Hippocampal formation (tissue), 2 donors: ENCODE measurements at places on chromosomes 3 and 15.

DNA sequence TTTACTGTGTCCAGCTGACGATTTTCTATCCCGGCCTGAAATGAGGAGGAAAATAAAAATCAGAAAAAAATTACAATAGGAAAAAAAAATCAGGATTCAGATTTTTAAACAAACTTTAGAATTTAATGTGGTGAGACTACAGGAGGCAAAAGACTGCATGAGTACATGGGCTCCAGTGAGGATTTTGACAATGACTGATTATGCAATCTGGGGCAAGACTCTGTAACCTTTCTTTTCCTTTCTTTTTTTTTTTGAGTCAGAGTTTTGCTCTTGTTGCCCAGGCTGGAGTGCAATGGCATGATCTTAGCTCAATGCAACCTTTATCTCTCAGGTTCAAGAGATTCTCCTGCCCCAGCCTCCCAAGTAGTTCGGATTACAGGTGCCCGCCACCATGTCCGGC lies 29.9 kb downstream of the SPG11 start:
- no peak for DNase-seq

GRCh38 chr15:39685999-39686613 lies 96.5 kb downstream of the FSIP1 start:
- DNase-seq: peak; percentile 17

DNA sequence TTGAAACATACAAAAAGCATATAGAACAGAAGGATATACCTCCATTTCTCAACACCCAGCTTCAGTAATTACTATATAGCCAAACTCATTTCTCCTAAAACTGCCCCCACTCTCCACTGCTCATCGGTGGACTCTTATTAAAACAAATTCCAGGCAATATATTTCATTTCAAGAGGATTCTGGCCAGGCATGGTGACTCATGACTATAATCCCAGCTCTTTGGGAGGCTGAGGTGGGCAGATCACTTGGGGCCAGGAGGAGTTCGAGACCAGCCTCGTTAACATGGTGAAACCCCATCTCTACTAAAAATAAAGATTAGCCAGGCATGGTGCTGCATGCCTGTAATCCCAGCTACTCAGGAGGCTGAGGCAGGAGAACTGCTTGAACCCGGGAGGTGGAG lies 40.9 kb downstream of the SNX4 start:
- no peak for DNase-seq

GRCh38 chr3:197367081-197367780 lies 68.8 kb upstream of the DLG1 start:
- DNase-seq: no peak

DNA sequence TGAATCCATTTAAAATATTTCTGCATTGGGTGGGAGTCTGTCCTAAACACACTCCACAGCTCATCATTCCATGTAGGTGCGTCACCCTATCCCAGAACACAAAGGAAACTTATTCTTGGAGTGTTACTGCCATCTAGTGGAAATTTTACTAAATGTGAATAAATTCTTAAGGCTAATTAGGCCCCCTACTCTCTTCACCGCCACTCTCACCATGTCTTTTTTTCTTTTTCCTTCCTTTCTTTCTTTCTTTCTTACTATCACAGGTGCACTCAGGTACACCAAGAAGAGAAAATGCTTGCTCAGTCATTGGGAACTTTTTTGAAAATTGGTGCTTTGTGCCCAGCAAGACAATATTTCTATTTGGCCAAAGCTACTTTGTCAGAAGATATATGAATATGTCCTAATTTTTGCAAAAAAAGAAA lies 26.4 kb upstream of the ATP8B4 start:
- DNase-seq: no peak
